ENCODE measurements at places on chromosomes 3 and 15.
A peak's percentile ranks its signal among the peaks of the same experiment; 100 is the strongest.

DNA sequence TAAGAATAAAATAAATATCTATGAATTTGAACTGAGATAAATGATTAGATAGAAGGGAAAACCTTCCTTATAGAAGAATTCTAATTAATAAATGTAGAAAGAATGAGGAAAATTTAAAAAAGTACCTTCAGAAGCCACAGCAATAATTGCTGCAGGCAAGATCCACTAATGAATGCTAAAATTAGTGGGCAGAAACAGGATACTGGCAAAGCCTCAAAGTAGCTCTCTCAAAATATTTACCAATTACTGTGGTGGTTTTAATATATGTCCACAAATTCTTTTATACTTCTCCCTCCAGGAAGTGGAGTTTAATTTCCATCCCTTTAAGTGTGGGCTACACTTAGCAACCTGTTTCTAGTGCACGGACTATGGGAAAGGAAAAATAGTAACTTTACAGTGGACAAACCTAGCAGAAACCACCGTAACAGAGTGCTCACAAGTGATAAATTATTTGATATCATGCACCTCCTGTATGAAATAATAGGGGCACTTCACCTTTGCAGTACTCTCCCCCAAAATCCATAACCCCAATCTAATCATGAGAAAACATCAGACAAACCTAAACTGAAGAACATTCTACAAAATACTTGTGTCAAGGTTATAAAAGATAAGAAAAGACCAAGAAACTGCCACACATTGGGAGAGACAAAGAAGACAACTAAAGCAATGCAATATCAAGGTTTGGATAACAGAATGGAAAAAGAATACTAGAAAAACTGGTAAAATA lies 6.8 kb downstream of the PEAK1 start:
- H3K4me3 ChIP-seq, result no peak overlapping the region
- H3K36me3 ChIP-seq, result no peaks in the 10 kb centered on the region
- no peak overlapping the region for H3K27ac ChIP-seq

DNA sequence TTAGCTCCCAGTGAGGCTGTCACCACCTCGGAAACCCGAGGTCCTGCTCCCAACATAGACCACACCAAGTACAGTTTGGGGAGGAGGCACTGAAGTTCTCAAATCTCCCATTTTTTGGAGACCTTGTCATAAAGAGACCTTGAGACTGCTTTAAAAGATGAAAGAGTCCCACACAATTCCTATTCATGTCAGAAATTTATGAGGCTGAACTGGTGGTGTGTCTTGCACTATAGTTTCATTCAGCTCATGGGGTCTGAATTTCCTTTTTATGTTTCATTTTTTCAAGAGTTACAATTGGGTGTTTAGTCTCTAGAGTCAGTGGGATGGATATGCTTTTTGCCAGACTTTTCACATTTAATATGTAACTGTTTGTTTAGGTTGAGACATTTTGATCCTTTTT lies 318.1 kb upstream of the LRRFIP2 start:
- no peak for DNase-seq
- H3K36me3 ChIP-seq, result no peaks in the 10 kb centered on the region
- H3K4me3 ChIP-seq, result no peak overlapping the region
- no peaks in the 10 kb centered on the region for H3K4me1 ChIP-seq
- no peak overlapping the region for H3K27ac ChIP-seq
- H3K27me3 ChIP-seq, result no peaks in the 10 kb centered on the region

DNA sequence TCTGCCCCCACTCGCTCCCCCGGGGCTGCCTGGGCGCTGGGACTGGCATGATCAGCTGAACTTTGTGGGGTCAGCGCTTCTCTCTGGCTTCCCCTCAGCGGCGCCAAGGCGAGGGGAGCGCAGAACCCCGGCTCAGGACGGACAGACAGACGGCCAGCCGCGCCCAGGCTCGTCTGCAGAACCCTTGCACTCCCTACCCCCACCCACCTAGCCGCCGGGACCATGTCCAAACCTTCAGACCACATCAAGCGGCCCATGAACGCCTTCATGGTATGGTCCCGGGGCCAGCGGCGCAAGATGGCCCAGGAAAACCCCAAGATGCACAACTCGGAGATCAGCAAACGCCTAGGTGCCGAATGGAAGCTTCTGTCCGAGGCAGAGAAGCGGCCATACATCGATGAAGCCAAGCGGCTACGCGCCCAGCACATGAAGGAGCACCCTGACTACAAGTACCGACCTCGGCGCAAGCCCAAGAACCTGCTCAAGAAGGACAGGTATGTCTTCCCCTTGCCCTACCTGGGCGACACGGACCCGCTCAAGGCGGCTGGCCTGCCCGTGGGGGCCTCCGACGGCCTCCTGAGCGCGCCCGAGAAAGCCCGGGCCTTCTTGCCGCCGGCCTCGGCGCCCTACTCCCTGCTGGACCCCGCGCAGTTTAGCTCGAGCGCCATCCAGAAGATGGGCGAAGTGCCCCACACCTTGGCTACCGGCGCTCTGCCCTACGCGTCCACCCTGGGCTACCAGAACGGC lies 621 bp downstream of the SOX14 start:
- peaks cover 19% of the 10 kb centered on the region for H3K4me1 ChIP-seq
- H3K4me3 ChIP-seq, result peak overlapping the region; percentile 25
- DNase-seq, result no peak
- H3K27ac ChIP-seq, result no peak overlapping the region
- peaks cover 100% of the 10 kb centered on the region for H3K27me3 ChIP-seq

GRCh38 chr15:79221696-79222095 lies 60.8 kb upstream of the ANKRD34C start:
- no peak overlapping the region for H3K27ac ChIP-seq
- H3K27me3 ChIP-seq, result no peaks in the 10 kb centered on the region
- no peaks in the 10 kb centered on the region for H3K36me3 ChIP-seq
- no peak overlapping the region for H3K4me3 ChIP-seq
- H3K4me1 ChIP-seq, result no peaks in the 10 kb centered on the region
- no peak for DNase-seq

DNA sequence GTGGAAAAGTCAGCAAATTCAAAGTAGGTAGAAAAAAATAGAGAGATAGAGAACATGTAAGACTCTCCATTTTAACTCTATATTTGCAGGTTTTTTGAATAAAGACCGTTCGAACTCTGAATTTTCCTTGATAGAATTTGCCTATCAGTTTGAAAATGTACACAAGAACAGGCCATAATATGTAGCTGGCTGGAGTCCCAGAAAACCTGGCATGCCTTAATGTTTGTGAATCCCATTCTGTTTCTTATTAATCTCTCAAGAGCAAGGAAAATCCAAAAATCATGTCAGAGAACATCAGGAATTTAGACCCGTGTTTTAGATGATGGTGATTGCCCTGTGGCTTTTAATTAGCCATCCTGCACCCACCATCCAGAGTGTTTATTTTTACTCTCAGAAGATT lies 7.2 kb upstream of the CFAP161 start:
- H3K4me3 ChIP-seq, result no peak overlapping the region
- no peaks in the 10 kb centered on the region for H3K27me3 ChIP-seq
- no peak overlapping the region for H3K27ac ChIP-seq
- no peaks in the 10 kb centered on the region for H3K4me1 ChIP-seq
- DNase-seq, result no peak
- H3K36me3 ChIP-seq, result no peaks in the 10 kb centered on the region

DNA sequence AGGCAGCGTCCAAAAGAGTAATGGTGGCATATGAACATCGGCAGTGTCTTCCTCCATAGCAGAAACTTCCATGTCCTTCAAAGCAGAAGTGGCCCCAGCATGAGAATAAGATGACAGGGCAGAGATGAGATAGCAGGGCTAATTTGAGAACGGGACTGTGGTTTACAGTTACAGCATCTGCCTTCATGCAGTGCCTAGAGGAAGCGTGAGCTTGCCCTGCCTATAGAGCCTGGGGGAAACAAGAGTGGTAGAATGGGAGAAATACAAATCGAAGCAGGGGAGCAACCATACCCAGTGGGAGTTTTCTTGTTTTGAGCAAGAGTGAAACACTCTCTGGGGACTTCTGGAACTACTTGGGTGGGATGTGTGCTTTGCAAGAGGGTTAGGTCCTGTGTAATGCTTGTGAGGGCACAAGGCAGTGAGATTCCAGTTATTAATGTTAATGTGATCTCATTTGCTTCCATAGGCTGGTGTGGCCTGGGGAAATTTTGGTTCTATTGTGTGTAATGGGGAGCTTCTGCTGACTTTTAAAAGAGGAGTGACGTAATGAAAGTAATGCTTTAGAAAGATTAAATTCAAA lies 616.9 kb downstream of the ZIC1 start:
- H3K36me3 ChIP-seq, result no peaks in the 10 kb centered on the region
- no peak for DNase-seq
- H3K4me3 ChIP-seq, result no peak overlapping the region
- no peaks in the 10 kb centered on the region for H3K4me1 ChIP-seq

DNA sequence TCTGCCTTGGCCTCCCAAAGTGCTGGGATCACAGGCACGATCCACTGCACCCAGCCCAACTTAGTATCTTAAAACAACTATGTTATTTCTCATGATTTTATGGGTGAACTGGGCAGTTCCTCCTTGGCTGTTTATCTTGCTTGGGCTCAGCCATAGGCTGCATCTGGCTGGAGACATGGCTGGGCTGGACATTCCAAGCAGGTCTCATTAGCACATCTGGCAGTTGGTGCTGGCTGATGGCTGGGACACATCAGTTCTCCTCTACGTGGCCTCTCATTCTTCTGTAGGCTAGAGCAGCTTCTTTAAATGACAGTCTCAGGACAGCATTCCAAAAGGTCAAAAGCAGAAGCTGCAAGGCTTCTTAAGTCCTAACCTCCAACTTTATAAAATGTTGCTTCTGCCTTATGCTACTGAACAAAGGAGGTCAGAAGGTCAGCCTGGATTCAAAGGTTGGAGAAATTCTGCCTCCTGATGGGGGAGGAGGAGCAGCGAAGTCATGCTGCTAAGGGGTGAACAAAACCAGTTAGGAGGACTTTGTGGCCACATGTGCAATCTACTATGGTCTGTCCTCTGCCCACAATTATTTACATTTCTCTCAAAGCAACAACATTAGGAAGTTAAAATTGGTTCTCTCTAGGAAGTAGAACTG lies 144.0 kb downstream of the AQP9 start:
- no peaks in the 10 kb centered on the region for H3K36me3 ChIP-seq
- DNase-seq, result no peak
- H3K4me1 ChIP-seq, result no peaks in the 10 kb centered on the region
- no peak overlapping the region for H3K27ac ChIP-seq
- no peaks in the 10 kb centered on the region for H3K27me3 ChIP-seq
- H3K4me3 ChIP-seq, result no peak overlapping the region

DNA sequence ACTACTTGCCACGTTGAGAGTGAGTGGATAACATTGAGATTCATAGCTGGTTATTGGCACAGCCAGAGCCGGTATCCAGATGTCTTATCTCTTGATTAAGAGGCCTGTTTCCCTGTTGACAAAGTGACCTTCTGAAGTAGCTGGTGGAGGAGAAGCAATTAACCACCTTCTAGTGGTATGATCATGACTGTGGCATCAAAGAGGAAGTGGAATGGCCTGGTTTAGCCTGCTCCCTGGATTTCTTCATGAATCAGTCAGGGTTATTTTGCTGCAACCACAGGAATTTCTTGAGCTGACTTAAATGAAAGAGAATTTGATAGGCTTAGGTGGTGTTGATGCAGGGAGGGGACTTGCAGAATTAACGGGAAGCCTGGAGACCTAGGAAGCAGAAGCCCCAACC lies 398.3 kb downstream of the MFSD1 start:
- no peak overlapping the region for H3K27ac ChIP-seq
- H3K4me3 ChIP-seq, result no peak overlapping the region
- H3K27me3 ChIP-seq, result no peaks in the 10 kb centered on the region
- no peaks in the 10 kb centered on the region for H3K4me1 ChIP-seq
- DNase-seq, result no peak
